ENCODE measurements at places on chromosomes 4 and X.

- no peak for DNase-seq
These were observed 2.2 kb upstream of the CLDN2 start for GRCh38 chrX:106917830-106918500.

GRCh38 chr4:56874923-56875322, 32.8 kb upstream of the REST start:
- DNase-seq = no peak

DNA sequence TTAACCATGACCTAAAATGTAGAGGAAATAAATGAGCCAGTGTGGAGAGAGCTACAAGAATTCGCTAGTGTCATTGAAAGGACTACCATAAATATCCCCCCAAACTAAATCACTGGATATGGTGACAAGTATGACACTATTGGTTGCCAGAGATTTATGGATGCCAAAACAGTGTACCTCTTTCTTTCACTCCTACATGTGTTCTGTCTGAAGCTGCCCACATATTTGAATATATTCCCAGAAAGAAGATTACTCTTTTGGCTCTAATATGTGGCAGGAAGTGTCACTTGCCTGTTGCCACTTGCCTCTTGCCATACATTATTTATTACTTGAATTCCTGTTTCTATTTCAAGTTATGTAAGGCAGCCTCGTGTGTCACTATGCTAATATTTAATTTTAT, 1573.6 kb downstream of the TECRL start:
- no peak for DNase-seq

- DNase-seq = no peak
These were observed 28.3 kb downstream of the FGFRL1 start for GRCh38 chr4:1039493-1040343.

DNA sequence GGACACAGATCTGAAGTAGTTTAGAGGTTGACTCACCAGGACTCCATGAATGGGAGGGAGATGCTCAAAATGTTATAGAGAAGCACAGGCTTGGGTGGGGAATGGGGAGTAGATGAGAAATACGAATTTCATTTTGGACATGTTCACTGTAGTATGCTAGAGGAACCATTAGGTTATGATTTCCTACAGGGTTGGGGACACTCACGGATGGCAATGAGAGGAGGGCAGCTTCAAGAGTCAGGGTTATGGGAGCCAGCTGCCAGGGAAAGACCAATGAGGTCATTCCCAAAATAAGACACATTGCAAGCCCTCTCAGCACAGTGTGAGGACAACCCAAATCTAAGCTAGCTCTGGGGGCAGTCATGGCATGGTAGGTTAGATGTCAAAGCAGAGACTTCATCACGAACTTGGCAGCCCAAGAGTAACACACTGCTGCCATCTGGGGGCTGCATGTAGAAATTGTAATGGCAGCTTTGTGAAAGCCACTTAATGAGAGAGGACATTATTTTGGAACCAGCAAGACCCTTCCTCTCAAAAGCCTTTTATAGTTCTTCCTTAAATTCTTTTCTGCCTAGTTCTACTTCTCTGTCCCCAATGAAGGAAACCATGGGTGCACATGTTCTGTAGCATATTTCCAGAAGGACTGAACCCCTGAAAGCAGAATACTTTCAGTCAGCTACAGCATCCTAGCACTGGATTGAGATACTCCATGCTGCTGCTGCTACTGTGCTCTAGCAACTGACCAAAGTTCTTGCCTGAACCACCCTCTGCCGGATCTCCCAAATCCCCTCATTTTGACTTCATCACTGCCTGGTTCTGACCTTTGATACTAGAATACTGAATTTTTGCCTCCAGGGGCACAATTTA, 16.2 kb upstream of the ZCCHC12 start:
- DNase-seq = peak; percentile 12

DNA sequence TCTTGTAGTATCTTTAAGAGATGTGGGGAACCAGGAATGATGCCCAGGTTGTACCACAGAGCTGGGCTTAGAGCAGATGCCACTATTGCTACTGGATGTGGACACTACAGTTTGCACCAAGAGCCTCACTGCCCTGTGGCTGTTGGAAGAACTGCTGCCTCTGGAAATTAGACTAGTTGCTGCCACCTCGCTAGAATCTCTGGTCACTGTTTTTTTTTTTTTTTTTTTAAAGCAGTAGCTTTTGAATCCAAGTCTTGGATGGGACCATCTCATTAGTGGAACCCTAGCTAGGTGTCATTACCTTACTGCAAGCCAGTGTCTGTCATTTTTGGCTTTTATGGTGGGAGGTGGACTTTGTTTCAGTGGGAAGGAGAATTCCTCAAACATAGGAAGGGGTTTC, 105.5 kb downstream of the ARHGAP10 start:
- no peak for DNase-seq

DNA sequence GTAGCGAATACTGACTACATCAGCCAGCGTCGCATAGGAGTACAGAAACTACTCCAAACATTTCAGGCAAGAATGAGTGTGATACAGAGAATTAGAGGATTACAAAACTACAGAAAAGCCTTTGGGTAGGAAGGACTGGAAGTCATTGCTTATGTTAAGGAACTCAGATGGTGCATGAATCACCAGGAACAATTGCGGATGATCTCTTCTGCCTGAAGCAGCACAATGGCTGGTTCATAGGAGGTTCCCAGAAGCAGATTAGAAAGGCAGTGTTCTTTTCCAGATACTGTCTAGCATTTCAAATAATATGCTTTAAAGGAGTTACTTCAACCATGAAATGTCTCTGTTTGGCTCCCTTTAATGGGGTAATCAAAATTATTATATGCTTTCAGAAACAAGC, 42.5 kb upstream of the MAP9 start:
- DNase-seq = no peak

GRCh38 chrX:50157545-50158135, 43.2 kb downstream of the AKAP4 start:
- DNase-seq = no peak

GRCh38 chrX:72477781-72478181, 94.9 kb downstream of the HDAC8 start:
- DNase-seq = no peak

- no peak for DNase-seq
These were observed 10.4 kb downstream of the OGT start for GRCh38 chrX:71543316-71543715.

DNA sequence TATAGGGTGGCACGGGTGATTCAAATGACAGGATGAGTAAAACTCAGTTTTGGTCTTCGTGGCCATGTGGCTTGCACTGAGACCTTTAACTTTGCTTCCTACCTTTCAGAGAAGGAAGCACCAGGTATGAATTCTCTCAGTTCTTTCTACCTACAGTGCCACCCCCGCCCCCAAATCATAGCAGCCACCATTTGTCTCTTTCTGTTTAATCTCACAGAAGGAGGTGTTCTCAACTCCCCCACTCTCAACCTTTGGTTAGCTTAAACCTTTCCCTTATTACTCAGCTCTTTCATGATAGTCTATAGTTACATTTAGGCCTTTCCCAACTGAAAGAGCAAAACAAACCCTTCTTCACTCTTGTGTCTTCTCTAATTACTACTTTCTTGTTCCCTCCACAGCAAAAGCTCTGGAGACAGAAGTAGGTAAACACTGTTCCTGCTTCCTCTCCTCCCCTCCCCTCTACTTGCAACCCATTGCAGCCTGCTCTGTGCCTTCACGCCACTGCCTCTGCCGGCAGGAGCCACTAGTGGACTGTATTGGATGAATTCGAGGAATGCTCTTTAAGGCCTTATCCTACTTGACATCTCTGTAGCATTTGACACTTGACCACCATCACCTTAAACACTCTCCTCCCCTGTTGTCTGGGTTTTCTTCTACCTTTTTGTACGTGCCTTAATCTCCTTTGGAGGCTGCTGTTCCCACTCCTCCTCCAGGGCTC, 123.7 kb downstream of the AFF1 start:
- DNase-seq = no peak

GRCh38 chr4:58658701-58659100, 1548.5 kb upstream of the IGFBP7 start:
- no peak for DNase-seq

GRCh38 chr4:157075811-157076577, at the start of gene GLRB:
Gene GLRB, plus strand, starts transcription at chr4:157076150. Its CDS starts 1,875 bp downstream, at chr4:157078025.
- peak; percentile 42 for DNase-seq

DNA sequence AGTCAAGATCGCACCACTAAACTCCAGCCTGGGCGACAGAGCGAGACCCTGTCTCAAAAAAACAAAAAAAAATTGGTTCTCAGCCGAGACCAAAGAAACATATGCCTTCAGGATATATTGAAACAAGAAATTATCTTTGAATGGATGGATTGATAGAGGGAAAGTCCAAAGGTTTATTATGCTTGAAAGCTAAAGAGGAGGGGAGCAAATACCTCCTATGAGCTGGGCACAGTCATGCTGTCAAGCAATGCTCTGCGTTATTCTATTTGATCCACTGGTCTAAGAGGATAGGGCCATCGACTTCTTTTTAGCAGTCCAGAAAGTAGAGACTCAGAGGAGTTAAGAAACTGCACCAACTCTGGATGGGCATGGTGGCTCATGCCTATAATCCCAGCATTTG, 85.9 kb upstream of the SLC34A2 start:
- no peak for DNase-seq

- DNase-seq = no peak
These were observed 1.1 kb downstream of the PCYT1B start for GRCh38 chrX:24646006-24646405.

DNA sequence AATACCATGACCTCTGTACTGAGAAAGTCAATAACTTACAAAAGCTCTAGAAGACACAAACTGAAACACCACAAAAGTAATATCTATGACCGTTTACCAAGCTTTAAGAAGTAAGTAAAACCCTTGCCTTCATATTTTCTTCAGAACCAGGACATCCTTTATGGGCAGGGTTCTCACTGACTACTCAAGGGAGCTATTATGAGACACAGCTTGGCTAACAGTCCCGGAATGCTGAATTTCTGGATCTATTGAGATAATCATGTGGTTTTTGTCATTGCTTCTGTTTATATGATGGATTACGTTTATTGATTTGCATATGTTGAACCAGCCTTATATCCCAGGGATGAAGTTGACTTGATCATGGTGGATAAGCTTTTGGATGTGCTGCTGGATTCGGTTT, 19.9 kb upstream of the CDS1 start:
- DNase-seq = no peak

GRCh38 chr4:80077639-80078038, 4.6 kb upstream of the ANTXR2 start:
- DNase-seq = no peak
